ENCODE measurements at places on chromosomes 11 and 22.

DNA sequence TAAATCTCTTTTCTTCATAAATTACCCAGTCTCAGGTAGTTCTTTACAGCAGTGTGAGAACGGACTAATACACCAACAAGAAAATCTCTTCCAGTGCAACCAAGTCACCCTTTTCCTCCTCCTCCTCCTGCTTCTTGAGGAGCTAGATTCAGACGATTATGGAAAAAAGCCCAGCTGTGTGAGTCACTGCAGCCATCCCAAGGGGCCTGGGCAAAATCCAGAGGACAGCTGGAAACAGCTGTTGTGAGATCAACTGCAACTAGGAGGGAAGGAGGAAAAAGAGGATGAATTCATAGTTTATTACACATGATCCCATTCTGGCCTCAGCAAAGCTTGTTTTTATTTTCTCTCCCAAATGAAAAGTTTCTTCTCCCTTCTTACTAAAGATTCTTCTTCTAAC lies 32.9 kb downstream of the RBFOX2 start:
- DNase-seq = no peak

GRCh38 chr11:56636861-56637260 lies 5.4 kb downstream of the OR5AP2 start:
- no peak for DNase-seq

- DNase-seq = no peak
These were observed 9.7 kb downstream of the PDGFD start for GRCh38 chr11:104154296-104154695.

DNA sequence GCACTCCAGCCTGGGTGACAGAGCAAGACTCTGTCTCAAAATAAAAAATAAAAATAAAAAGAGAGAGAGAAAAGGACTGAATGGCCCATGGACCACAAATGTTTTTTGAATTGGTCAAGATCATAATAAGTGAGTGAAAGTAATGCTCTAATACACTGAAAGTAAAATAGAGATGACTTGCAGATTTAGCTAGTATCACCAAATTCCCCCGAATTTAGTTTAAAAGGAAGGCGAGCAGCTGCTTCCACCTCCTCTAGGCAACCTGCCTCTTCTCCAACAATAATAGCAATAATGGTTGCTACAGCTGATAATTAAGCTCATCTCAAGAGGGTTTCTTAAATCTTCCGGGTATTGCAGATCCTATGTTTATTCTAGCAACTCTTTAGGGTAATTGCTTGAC lies 36.8 kb downstream of the CELF1 start:
- no peak for DNase-seq

GRCh38 chr11:102368472-102368871 lies 21.5 kb downstream of the BIRC2 start:
- no peak for DNase-seq

- DNase-seq = no peak
These were observed 47.5 kb upstream of the LRRC55 start for GRCh38 chr11:57134284-57134683.

GRCh38 chr11:35115688-35116030 lies 23.3 kb upstream of the CD44 start:
- DNase-seq = no peak

- DNase-seq = no peak
These were observed 438.5 kb upstream of the FAT3 start for GRCh38 chr11:91786097-91786496.

Measured in activated naive CD4-positive, alpha-beta T cell treated with anti-CD3 and anti-CD28 coated beads, Interleukin-2, amount 50 U/mL, for 16 hours (primary cell).